Activated B cell treated with CpG ODN at 0.5 μM for 24 hours (primary cell): ENCODE measurements at places on chromosomes 5 and 9. TPM values are rescaled to one million over a fixed set of nuclear protein-coding genes. Genes with fewer than 3 reads are reported as not detected.

GRCh38 chr5:36202521-36202961 is 39.2 kb downstream of the NADK2 start:
- DNase-seq: no peak

GRCh38 chr5:98771382-98772109 is 1.9 kb upstream of the RGMB start:
- DNase-seq: no peak

GRCh38 chr5:12013351-12013750 is 109.1 kb upstream of the CTNND2 start:
- DNase-seq: no peak

DNA sequence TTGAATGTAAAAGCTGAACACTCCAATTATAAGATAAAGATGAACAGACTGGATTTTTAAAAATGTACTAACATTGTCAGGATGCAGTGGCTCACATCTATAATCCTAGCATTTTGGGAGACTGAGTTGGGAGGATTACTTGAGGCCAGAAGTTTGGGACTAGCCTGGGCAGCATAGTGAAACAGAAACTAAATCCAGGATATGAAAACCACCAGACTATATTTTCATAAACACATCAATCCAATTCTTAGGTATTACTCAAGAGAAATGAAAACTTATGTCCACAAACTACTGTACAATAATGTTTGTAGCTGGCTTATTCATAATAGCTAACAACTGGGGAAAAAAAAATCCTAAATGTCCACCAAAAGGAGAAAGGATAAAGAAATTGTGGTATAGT is 26.8 kb upstream of the NAA35 start:
- DNase-seq: no peak

Gene ZDHHC11
- total RNA-seq: 0.78 and 1.6 TPM in 2 replicates

- no peak for DNase-seq
Observed at GRCh38 chr9:133278161-133279114, 3.4 kb upstream of the ABO start.
